ENCODE measurements at places on chromosomes 16 and 17. TPM values are rescaled to one million over a fixed set of nuclear protein-coding genes. Genes with fewer than 3 reads are reported as not detected.

MYH13 gene
- not detected for total RNA-seq

- DNase-seq = no peak
Observed at GRCh38 chr17:7392696-7393612, 1.4 kb downstream of the PLSCR3 start.

DNA sequence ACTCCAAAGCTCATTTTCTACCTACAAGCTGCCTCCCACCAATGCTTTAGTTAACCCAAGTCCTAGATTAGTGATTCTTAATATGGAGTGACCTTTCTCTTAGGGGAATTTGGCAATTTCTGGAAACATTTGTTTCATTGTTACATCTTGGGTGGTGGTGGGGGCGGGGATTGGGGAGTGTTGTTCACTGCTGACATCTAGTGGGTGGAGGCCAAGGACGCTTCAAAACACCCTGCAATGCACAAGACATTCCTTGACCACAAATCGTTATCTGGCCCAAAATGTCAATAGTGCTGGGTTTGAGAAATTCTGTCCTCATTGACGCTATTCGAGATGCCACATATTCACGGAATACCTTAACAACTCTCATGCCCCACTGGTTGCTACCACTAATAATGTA is 282.9 kb downstream of the RBFOX1 start:
- no peak for DNase-seq

- no peak for DNase-seq
Observed at GRCh38 chr17:66306446-66306845, 4.0 kb downstream of the PRKCA start.

All from esophagus muscularis mucosa (tissue), 4 donors.